ENCODE measurements at places on chromosomes 1 and 21. TPM values are rescaled to one million over a fixed set of nuclear protein-coding genes. Genes with fewer than 3 reads are reported as not detected.

Gene TDRD10
- total RNA-seq = not detected

Gene PCP4L1
- total RNA-seq = 0.20 TPM

Gene OR6K3
- total RNA-seq = not detected

Gene MYOCOS
- total RNA-seq = 0.14 TPM

- no peak overlapping the region for H3K27ac ChIP-seq
- peaks cover 6% of the 10 kb centered on the region for H3K27me3 ChIP-seq
- H3K4me1 ChIP-seq = peaks cover 7% of the 10 kb centered on the region
- H3K36me3 ChIP-seq = no peaks in the 10 kb centered on the region
These were observed 9.1 kb downstream of the ITGB2 start for GRCh38 chr21:44911384-44912157.

GRCh38 chr1:168297019-168297730 lies 16.5 kb downstream of the TBX19 start:
- H3K36me3 ChIP-seq = no peaks in the 10 kb centered on the region
- H3K4me1 ChIP-seq = peaks cover 6% of the 10 kb centered on the region
- H3K27ac ChIP-seq = no peak overlapping the region
- DNase-seq = no peak
- H3K4me3 ChIP-seq = no peak overlapping the region

GRCh38 chr1:106447466-106447865 lies 609.0 kb upstream of the PRMT6 start:
- no peaks in the 10 kb centered on the region for H3K27me3 ChIP-seq
- H3K36me3 ChIP-seq = no peaks in the 10 kb centered on the region
- H3K27ac ChIP-seq = no peak overlapping the region
- no peak for DNase-seq
- H3K4me1 ChIP-seq = no peaks in the 10 kb centered on the region

- no peak for DNase-seq
- no peaks in the 10 kb centered on the region for H3K27me3 ChIP-seq
- no peak overlapping the region for H3K27ac ChIP-seq
- peaks cover 5% of the 10 kb centered on the region for H3K4me1 ChIP-seq
- H3K4me3 ChIP-seq = no peak overlapping the region
- H3K36me3 ChIP-seq = peaks cover 5% of the 10 kb centered on the region
These were observed 358.9 kb downstream of the RPS6KC1 start for GRCh38 chr1:213409971-213410370.

DNA sequence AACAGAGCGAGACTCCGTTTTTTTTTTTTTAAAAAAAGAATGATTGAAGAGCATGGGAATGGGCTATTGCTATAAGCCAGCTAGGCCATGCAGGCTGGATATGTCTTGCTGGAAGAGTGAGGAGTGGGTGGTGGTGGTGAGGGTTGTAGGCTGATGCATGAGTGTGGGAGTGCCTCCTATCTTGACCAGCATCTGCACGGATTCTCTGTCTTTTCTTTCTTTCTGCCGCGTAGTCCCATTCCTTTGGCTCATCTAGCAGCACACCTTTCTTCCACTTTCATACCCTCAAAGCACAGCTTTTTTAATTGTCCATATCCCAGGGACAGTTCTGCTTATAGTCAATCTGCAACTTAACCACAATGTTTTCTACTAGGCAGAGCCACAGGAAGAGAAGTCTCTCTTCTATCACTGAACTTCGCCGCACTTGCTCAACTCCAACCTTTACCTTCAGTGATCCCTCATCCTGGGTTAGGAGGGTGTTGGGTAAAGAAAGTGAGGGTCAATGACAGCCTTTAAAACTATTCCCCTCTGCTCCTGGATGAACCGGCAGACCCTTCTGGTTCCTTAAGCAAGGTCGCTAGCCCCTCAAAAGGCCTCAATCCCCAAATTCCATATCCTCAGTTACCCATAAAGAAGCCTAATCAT lies 15.2 kb downstream of the ADCY10 start:
- no peak for DNase-seq
- H3K27ac ChIP-seq = no peak overlapping the region
- no peak overlapping the region for H3K4me3 ChIP-seq
- H3K4me1 ChIP-seq = peaks cover 2% of the 10 kb centered on the region

Data from neural crest cell (in vitro differentiated cells).